ENCODE measurements at places on chromosomes 4 and X. TPM values are rescaled to one million over a fixed set of nuclear protein-coding genes. Genes with fewer than 3 reads are reported as not detected.

DNA sequence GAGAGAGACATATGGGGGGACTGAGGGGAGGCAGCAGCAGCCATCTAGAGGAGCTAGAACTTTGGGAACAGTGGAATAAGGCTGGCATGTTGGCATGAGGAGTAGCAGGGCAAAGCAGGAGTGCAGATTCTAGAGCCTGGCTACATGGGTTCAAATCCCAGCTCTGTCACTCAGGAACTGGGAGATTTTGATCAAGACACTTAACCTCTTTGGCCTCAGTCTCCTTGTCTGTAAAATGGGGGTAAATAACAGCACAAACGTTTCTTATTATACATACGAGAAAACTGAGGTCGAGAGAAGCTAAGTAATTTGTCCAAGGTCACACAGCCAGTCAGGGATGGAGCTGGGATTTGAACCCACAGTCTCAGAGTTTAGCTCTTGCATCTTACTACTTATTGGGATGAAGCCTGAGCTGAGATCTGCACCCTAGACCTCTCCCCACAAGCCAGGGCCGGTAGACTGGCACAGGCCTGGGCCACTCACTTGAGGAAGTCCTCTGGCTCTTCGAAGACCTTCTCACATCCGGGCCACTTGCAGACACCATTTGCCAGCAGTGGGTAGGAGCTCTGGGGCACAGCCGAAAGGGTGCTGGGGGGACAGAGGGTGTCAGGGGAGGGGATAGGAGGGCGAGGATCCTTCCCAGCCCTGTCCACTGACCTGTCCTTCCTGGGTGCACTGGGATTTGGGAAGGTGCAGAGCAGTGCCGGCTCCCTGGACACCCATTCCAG lies 8.1 kb downstream of the FOXP3 start:
- DNase-seq, result no peak

NPY2R gene
- not detected for total RNA-seq

C4orf36 gene
- not detected for total RNA-seq

GRCh38 chr4:182818926-182819730 lies 98.1 kb downstream of the DCTD start:
- no peak for DNase-seq

DNA sequence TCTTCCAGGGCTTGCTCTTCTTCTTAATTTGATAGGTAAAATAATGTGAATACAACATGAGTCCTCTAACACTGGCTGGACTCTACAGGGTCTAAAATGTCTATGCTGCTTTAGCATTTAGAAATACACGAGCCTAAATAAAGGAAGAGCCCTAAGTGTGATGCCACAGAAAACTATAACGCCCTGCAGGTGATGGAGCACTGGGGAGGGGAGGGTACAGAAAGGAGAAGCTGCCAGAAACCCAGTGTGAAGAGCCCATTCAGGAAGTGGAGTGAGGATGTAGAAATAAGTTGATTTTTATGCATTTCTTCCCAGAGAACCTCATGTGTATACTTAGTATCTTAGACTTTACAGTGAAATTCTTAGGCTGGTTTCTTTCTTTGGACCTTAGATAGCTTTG lies 83.4 kb downstream of the TNIP2 start:
- no peak for DNase-seq

- DNase-seq, result peak; percentile 93
These were observed 97.0 kb downstream of the AFAP1 start for GRCh38 chr4:7842384-7843279.

- no peak for DNase-seq
These were observed 1.0 kb upstream of the GRPEL1 start for GRCh38 chr4:7068883-7069282.

DNA sequence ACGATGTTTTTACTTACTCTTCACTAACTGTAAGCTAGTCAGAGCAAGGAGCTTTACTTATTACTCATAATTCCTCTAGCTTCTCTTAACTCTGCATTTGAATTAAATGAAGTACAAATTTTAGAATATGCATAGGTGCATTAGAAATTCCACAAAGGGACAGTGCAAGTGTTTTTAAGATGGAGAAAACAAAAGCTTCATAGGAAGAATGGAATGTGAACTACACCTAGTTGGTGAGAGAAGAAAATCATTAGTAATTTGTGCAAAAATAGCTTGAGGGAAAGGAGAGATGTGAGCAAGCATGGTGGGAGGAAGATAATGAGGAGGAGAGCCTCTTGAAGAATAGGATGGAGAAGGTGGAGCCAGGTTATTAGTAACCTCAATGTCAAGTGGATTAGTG lies 77.5 kb upstream of the SMARCA5 start:
- no peak for DNase-seq

- DNase-seq, result no peak
These were observed 1064.7 kb upstream of the GRIA3 start for GRCh38 chrX:122119361-122119760.

All from glomerular endothelial cell (primary cell).